ENCODE measurements at places on chromosomes 5 and 9. TPM values are rescaled to one million over a fixed set of nuclear protein-coding genes. Genes with fewer than 3 reads are reported as not detected.

CER1 gene
- not detected for polyA plus RNA-seq

TMC1 gene
- polyA plus RNA-seq, result not detected

TRAF2 gene
- polyA plus RNA-seq, result 7.9 TPM

GRCh38 chr9:128632486-128632885 is 24.2 kb downstream of the DYNC2I2 start:
- H3K4me1 ChIP-seq, result no peaks in the 10 kb centered on the region
- no peaks in the 10 kb centered on the region for H3K27me3 ChIP-seq
- H3K4me3 ChIP-seq, result no peak overlapping the region
- peaks cover 59% of the 10 kb centered on the region for H3K36me3 ChIP-seq
- no peak for DNase-seq
- no peak overlapping the region for H3K27ac ChIP-seq

GRCh38 chr9:93596399-93596798 is 20.0 kb downstream of the PHF2 start:
- peak overlapping the region; percentile 64 for H3K27ac ChIP-seq
- no peak for DNase-seq
- no peaks in the 10 kb centered on the region for H3K27me3 ChIP-seq

DNA sequence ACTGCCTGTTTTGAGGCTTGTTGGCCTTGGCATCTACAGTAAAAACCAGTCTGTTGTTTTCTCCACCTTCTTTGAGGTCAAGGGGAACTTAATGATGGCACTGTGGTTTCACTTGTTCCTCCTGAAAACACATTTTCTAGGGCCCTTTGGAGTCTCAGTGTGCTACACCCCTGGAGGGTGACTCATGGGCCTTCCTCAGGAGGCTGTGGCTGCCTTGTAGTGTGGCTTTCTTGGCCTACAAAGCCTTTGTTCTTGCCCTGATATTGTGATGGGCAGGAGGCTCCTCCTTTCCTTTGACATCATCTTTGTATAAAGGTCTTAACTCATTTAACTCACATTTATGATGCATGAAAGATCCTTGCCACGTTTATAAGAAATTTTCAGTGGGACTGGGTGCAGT is 56.3 kb upstream of the GPBP1 start:
- peak; percentile 30 for DNase-seq
- no peaks in the 10 kb centered on the region for H3K27me3 ChIP-seq
- H3K4me3 ChIP-seq, result peak overlapping the region; percentile 50
- peaks cover 3% of the 10 kb centered on the region for H3K36me3 ChIP-seq
- H3K27ac ChIP-seq, result peak overlapping the region; percentile 87
- peaks cover 9% of the 10 kb centered on the region for H3K4me1 ChIP-seq

- H3K27me3 ChIP-seq, result no peaks in the 10 kb centered on the region
- no peaks in the 10 kb centered on the region for H3K4me1 ChIP-seq
- H3K36me3 ChIP-seq, result no peaks in the 10 kb centered on the region
- H3K27ac ChIP-seq, result no peak overlapping the region
- DNase-seq, result no peak
- H3K4me3 ChIP-seq, result no peak overlapping the region
Measured at GRCh38 chr9:110626101-110626829, 42.3 kb upstream of the MUSK start.
